ENCODE measurements at places on chromosomes 3 and 15. TPM values are rescaled to one million over a fixed set of nuclear protein-coding genes. Genes with fewer than 3 reads are reported as not detected.

ADAMTSL3 gene
- 0.80 TPM for total RNA-seq

ECE2 gene
- total RNA-seq = not detected

DUOX1 gene
- not detected for total RNA-seq

SYNPR gene
- not detected for total RNA-seq

ITGA11 gene
- 1.3 TPM for total RNA-seq

OR5K2 gene
- not detected for total RNA-seq

FBN1 gene
- 29.1 TPM for total RNA-seq

DNAJC13 gene
- 39.9 TPM for total RNA-seq

ANKUB1 gene
- total RNA-seq = not detected

KCNH8 gene
- total RNA-seq = not detected

KLF15 gene
- total RNA-seq = 0.27 TPM

ITPKA gene
- total RNA-seq = 0.44 TPM

CALML4 gene
- total RNA-seq = 8.5 TPM

ITIH4 gene
- total RNA-seq = 0.15 TPM

WDR72 gene
- total RNA-seq = not detected

ADAMTS7 gene
- total RNA-seq = 15.2 TPM

SNURF gene
- 8.0 TPM for total RNA-seq

ATP8B4 gene
- under 0.01 TPM for total RNA-seq

INSYN1 gene
- total RNA-seq = not detected

PLAAT1 gene
- 0.60 TPM for total RNA-seq

PAQR9 gene
- not detected for total RNA-seq

FAM227B gene
- 0.98 TPM for total RNA-seq

SCAANT1 gene
- not detected for total RNA-seq

IMPG2 gene
- total RNA-seq = 0.07 TPM

CCDC39 gene
- not detected for total RNA-seq

ADGRG7 gene
- total RNA-seq = not detected

C15orf39 gene
- total RNA-seq = 19.8 TPM

STAC gene
- total RNA-seq = 29.0 TPM

ATOSA gene
- 16.5 TPM for total RNA-seq

TP63 gene
- total RNA-seq = not detected

GRIP2 gene
- not detected for total RNA-seq

NEO1 gene
- 0.49 TPM for total RNA-seq

KBTBD13 gene
- total RNA-seq = not detected

SIDT1 gene
- not detected for total RNA-seq

SEMA7A gene
- 0.67 TPM for total RNA-seq

DUOXA2 gene
- not detected for total RNA-seq

MITF gene
- total RNA-seq = 3.1 TPM

P2RY1 gene
- total RNA-seq = 1.7 TPM

RLBP1 gene
- not detected for total RNA-seq

CAPN7 gene
- 15.2 TPM for total RNA-seq

NR1I2 gene
- 0.05 TPM for total RNA-seq

NEK10 gene
- total RNA-seq = 0.30 TPM

LDHAL6B gene
- total RNA-seq = not detected

MYLK gene
- total RNA-seq = 92.5 TPM

SNX22 gene
- total RNA-seq = 0.39 TPM

ASB14 gene
- not detected for total RNA-seq

REC114 gene
- not detected for total RNA-seq

PAK6 gene
- 0.20 TPM for total RNA-seq

CLRN1 gene
- not detected for total RNA-seq

TYRO3 gene
- total RNA-seq = 5.4 TPM

MME gene
- total RNA-seq = 3.8 TPM

TM4SF18 gene
- 346 TPM for total RNA-seq

ACAD9 gene
- 51.1 TPM for total RNA-seq

GABRB3 gene
- not detected for total RNA-seq

SLC12A8 gene
- total RNA-seq = 0.74 TPM

TMC3 gene
- not detected for total RNA-seq

Measured in mammary microvascular endothelial cell (primary cell).